ENCODE measurements at places on chromosomes 16 and 17.

- no peak for DNase-seq
Observed at GRCh38 chr16:74291577-74292208, 4.9 kb upstream of the PSMD7 start.

GRCh38 chr16:50635505-50636392, 45.4 kb downstream of the SNX20 start:
- DNase-seq: no peak

DNA sequence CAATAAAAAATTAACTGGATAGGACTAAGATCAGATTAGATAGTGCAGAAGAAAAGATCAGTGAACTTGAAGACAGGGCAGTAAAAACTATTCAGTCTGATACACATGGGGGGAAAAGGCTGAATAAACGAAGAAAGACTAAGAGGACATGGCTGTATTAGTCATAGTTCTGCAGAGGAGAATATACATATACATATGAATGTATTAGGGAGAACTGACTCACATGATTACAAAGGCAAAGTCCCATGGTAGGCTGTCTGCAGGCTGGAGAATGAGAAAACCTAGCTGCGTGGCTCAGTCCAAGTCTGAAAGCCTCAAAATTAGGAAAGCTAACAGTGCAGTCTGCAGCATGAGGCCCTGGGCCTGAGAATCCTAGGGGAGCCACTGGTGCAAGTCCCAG, 98.2 kb upstream of the GNAO1 start:
- DNase-seq: no peak

DNA sequence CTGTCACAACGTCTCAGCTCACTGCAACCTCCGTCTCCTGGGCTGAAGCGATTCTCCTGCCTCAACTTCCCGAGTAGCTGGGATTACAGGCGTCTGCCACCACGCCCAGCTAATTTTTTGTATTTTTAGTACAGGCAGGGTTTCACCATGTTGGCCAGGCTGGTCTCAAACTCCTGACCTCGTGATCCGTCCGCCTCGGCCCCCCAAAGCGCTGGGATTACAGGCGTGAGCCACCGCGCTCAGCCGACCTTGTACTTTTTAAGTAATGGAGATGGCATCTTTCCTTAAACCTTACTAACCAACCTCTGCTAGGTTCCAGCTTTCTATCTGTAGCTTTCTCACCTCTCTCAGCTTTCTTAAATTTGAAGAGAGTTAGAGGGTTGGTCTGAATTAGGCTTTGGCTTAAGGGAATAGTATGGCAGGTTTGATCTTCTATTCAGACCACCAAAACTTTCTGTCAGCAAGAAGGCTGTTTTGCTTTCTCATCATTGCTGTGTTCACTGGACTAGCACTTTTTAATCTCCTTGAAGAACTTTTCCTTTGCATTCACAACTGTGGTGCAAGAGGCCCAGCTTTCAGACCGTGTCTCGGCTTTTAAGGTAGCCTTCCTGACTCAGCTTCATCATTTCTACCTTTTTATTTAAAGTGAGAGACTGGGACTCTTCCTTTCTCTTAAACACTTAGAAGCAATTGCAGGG, 28.0 kb downstream of the YWHAE start:
- no peak for DNase-seq
